ENCODE measurements at places on chromosomes 11 and 22.

GRCh38 chr11:91825777-91826176, 398.8 kb upstream of the FAT3 start:
- no peak for DNase-seq

GRCh38 chr22:27775087-27775698, 26.4 kb downstream of the MN1 start:
- DNase-seq: no peak

DNA sequence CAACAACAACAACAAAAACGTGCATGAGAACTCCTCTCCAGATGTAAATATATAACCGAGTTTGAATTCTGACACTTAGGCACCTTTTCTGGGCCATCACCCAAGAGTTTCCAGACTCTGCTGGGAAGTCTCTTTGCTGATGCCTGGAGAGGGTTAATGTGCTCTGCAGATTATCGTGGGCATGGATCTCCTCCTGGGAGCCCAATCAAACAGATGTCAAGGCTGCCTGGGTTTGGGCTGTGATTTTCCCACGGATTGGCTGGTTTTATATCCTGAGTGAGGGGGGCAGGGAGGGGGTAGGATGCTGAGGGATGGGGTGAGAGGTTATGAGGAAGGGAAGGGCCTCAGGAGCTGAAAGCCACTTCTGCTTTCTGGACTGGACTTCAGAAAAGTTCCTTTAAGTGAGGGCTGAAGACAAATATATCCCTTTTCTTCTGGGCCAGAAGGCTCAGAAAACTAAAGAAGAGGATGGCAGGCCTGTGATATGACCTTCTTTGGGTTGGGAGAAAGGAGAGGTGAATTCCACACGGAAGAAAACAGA, 4.2 kb downstream of the ELF5 start:
- no peak for DNase-seq

- no peak for DNase-seq
Observed at GRCh38 chr22:25495285-25495684, 69.2 kb upstream of the GRK3 start.

GRCh38 chr11:1012740-1013630, 23.5 kb downstream of the MUC6 start:
- DNase-seq: no peak

DNA sequence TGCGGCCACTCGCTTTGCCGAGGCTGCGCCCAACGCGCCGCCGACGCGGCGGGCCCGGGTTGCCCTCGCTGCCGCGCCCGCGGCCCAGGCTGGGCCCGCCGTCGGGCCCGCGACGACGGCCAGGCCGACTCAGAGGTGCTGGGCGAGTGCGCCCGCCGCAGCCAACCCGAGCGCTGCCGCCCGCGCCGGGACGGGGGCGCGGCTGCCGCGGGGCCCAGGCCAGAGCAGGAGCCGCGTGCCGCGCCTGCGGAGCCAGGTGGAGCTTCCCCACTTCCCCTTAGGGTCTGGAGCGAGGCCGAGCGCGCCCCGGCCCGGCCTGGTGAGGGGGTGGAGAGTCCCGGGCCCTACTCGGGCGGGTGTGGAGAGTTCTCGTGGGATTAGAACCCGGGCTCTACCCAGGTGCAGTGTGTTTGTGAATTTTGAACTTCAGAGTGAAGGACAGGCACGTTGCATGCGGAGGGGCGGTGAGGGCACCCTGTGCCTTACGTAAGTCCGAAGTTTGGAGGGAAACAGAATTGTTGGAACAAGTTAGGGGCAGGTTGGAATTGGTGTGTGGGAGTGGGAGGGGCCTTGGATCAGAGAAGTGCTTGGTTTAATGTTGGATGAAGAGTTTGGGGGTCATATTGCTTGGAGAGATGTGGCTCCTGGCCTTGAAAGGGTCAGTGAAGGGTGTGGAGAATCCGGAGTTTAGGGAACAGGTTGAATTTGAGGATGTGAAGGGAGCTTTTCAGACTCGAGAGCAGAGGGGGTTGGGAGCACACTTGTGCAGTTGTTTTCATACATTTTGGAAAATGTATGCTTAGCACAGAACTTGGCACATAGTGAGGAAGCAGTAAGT, 697 bp downstream of the RNF169 start:
- no peak for DNase-seq

GRCh38 chr11:90426442-90426841, 203.6 kb upstream of the CHORDC1 start:
- DNase-seq: no peak

- DNase-seq: no peak
Observed at GRCh38 chr11:1113405-1114201, 38.9 kb downstream of the MUC2 start.

- no peak for DNase-seq
Observed at GRCh38 chr11:119673052-119673758, 55.8 kb downstream of the NECTIN1 start.

DNA sequence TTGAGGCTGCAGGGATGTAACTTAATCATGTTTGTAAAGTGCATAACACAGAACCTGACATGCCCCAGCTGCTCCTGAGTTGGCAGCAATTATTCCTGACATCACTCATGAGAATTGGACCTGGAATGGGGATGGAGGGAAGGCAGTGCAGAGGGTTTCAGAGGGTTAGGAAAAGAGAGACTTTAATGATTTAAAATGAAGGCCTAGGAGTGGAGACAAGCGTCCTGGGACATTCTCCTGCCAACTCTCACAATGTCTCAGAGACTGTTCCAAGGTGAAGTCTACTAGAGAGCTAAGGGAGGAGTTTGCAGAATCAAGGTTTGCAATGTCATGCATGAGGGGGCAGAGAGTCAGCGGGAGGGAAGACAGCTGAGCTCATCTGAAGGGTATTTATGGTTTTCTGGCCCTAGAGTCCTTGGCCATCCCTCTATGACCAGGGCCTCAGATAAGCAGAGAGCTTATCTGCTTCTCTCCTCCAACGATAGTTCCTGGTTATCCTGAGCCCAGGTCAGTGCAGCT, 36.9 kb downstream of the GGTLC2 start:
- no peak for DNase-seq

DNA sequence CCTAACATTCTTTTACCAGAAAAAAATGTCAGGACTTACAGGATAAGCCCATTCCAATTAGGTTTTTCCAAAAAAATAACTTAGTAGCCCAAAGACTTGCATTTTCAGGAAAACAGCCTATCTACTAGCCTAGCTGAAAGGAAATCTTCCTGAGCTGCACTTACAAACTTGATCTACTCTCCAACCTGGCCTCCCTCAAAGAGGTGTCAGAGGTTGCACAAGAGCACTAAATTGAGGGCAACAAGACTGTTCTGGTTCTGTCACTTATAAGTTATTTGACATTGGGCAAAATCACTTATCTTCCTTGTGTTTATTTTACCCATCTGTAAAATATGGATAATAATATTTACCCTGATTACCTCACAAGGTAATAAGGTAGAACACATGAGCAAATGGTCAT, 7.9 kb upstream of the SOX6 start:
- DNase-seq: no peak

DNA sequence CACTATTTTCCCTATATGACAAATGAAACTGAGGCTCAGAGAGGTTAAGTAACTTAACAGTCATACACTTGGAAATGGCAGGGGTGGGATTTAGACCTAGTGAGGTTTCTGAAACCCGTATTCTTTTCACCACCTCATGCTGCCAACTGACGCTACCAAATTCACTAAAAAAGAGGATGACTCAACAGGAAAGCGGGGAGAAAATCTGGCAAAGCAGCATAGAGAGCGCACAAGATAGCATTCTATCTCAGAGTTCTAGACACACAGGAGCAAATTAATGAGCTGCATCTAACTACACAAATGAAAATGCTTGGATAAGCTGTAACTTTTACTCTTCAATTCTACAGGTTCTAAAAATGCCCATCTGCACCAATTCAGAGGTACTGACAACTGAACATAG, 136.4 kb downstream of the RBFOX2 start:
- DNase-seq: no peak

DNA sequence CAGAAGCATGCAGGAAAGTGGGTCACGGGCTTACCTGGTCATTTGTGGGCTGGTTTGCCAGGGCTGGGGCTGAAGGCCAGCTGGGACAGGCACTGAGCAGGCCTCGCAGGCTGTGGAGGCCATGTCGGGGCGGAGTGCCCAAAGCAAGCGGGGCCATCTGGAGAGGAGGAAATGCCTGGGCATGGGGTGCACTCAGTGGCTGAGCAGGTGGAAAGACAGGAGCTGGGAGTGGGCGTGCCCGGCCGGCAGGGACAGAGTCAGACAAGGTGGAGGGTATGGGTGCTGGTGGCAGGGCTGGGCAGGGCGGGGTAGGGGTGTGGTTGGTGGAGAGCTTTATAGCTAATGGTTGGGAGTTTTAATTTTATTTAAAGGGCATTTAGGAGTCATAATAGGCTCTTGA, 27.4 kb downstream of the DAGLA start:
- no peak for DNase-seq

- no peak for DNase-seq
Observed at GRCh38 chr11:46617972-46618314, 590 bp downstream of the ATG13 start.

DNA sequence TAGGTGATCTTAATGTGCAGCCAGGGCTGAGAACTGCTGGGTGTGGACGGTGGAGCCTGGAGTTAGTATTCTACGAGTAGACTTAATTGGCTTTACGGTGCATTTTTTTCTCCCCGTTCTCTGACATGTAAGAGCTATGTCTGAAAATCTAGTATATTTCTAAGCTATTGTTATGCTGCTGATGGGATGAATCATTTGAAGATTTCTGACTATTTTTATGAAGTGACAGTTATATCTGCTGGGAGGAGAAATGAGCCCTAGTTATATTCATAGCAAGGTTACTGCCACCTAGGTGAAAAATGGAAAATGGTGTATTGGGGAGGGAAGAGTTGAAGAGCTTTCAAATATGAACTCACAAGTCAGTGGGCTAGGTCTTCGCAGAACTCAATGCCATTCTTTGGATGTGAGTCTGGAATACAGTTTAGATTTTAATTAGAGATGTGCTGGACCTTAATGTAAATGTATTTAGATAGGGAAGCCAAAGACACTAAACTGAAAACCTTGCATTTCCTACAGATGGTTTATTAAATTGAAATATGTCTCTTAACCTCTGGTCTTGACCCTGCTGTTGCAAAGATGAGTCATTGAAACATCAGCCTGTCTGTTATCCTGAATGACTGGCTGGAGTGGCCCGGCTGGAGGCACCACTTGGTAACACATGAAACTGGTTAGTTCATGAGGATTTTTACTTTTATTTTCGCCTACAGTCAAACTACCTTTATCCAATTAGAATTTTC, 293.7 kb downstream of the DDX10 start:
- DNase-seq: no peak

- no peak for DNase-seq
Observed at GRCh38 chr11:6862961-6863360, at the start of gene OR10A2. Gene OR10A2 (plus strand): TSS chr11:6863057. CDS start chr11:6869755, 6,698 bp downstream.

DNA sequence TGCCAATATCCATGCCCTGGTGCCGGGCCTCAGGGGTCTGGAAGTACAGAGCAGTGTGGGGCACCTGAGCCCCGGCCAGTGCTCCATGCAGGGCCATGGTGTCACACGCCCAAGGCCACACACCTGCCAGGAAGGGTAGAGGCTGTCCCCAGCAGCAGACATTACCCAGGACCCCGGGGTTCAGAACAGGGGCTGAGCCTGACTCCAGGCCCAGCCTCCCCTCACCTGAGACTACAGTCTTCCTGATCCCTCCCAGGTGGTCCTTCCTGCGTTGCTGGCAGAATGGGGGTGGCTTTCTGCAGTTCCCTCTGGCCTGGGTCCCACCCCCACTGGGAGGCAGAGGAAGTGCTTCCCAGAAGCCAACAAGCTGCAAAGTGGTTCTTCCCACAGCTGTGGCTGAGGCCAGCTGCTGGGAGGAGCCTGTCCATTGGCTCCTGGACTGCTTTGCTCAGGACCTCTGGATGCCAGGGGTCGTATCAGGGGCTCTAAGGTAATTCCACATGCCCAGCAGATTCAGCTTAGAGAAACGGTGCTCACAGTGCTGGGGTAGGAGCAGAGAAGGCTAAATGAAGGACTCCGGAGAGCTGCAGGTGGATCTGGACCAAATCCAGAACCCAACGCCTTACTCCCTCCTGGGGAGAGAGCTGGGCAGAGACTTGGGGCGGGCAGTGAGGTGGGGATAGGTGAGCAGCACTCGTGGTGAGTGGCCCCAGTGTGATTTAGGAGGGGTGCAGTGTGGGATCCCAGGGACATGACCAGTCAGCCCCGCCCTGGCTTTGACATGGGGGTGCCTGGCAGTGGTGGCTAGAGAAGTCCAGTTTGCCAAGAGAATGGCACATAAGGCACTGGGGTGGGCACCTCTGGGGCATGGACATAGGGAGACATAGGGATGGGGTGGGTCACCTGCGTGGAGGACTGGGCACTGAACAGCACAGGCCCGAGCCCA, 12.6 kb downstream of the TCIRG1 start:
- DNase-seq: no peak

- no peak for DNase-seq
Observed at GRCh38 chr11:9146477-9146876, 55.1 kb upstream of the SCUBE2 start.

DNA sequence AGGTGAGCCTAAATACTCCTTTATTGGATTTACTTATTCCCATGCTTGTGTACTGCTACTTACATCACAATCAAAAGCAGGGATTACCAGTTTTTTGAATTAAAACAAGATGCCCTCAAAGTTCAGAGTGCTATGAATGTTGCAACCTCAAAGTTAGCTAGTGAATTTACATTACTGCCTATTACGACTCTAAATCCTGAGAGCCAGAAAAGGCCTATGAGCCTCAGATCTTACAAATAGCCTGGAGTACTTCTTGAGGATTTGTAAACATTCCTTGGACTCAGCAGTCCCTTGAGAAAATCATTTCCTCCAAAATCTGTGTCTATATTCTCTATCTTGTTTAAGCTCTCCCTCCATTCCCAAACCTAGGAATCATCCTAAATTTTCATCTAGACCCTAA, 25.5 kb downstream of the CHORDC1 start:
- no peak for DNase-seq

GRCh38 chr11:75667831-75668450, 897 bp downstream of the MAP6 start:
- no peak for DNase-seq

GRCh38 chr22:49880281-49880680, 26.6 kb downstream of the ZBED4 start:
- DNase-seq: no peak

GRCh38 chr11:71565263-71565662, at the start of gene KRTAP5-10:
Gene KRTAP5-10 (plus strand): TSS chr11:71565563. CDS start chr11:71565588, 25 bp downstream.
- DNase-seq: no peak

DNA sequence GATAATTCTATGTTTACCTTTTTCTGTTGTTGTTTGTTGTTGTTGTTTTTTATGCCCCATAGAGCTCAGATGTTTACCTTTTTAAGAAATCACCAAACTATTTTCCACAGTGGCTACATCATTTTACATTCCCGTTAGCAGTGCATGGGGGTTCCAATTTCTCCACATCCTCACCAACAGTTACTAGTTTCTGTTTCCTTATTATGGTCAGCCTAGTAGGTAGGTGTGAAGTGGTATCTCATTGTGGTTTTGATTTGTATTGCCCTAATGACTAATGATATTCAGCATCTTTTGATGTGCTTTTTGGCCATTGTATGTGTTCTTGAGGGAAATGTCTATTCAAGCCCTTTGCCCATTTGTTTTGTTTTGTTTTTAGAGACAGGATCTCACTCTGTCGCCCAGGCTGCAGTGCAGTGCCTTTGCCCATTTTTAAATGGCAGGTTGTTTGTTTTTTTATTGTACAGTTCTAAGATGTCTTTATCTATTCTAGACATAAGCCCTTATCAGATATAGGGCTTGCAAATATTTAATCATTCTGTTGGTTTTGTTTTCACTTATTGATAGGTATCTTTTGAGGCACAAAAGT, 27.5 kb downstream of the CHEK2 start:
- DNase-seq: no peak
